ENCODE measurements at places on chromosomes 6 and 20. TPM values are rescaled to one million over a fixed set of nuclear protein-coding genes. Genes with fewer than 3 reads are reported as not detected.

DNA sequence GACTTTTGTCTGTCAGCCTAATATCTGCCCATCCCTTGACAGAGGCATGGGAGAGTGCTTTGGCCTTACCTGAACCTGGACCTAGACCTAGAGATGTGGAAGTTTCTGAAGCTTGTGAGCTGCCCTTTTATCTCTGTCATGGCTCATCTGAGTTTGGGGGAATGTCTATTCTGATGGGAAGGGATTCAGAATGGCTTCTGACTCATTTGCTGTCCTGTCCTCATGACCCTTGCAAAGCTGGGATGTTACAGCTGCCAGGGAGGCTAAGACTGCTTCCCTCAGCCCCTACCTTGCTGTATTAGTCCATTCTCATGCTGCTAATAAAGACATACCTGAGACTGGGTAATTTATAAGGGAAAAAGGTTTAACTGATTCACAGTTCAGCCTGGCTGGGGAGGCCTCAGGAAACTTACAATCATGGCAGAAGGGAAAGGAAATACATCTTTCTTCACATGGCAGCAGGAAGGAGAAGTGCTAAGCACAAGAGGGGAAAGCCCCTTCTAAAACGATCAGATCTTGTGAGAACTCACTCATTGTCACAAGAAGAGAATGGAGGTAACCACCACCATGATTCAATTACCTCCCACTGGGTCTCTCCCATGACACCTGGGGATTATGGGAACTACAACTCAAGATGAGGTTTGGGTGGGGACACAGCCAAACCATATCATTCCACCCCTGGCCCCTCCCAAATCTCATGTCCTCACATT, 252.2 kb downstream of the ERMARD start:
- no peak overlapping the region for H3K4me3 ChIP-seq
- H3K27me3 ChIP-seq: peaks cover 28% of the 10 kb centered on the region
- H3K36me3 ChIP-seq: no peaks in the 10 kb centered on the region

DNA sequence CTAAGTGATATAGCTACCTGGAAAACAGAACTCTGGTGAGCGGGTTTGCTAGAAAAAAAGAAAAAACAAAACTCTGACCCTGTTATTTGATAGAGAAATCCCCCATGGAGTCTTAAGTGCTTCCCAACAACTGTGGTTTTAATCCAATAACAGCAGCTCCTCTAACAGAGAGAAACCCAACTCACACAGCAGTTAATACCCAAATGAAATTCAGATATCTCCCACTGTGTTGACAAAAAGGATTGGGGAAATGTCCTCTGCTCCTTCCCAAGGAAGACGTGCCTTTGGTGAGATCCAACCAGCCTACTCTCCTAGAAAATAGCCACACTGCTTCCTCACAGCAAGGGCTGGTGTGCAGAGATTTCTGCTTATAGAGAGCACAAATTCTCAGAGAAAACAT, 200.4 kb upstream of the FBXL4 start:
- no peaks in the 10 kb centered on the region for H3K4me1 ChIP-seq
- no peak overlapping the region for H3K27ac ChIP-seq
- no peaks in the 10 kb centered on the region for H3K27me3 ChIP-seq
- H3K36me3 ChIP-seq: no peaks in the 10 kb centered on the region

GRCh38 chr6:21003780-21004541, 469.7 kb downstream of the CDKAL1 start:
- H3K27me3 ChIP-seq: no peaks in the 10 kb centered on the region
- H3K4me1 ChIP-seq: peaks cover 63% of the 10 kb centered on the region
- H3K4me3 ChIP-seq: no peak overlapping the region
- DNase-seq: peak; percentile 99

GRCh38 chr6:74606582-74607071, 599.2 kb downstream of the COL12A1 start:
- H3K27me3 ChIP-seq: no peaks in the 10 kb centered on the region
- no peak for DNase-seq
- no peaks in the 10 kb centered on the region for H3K4me1 ChIP-seq
- no peak overlapping the region for H3K4me3 ChIP-seq

- H3K4me1 ChIP-seq: 0 out of 2 replicates have a peak, but pooled peaks cover 7% of the 10 kb centered on the region
- peak overlapping the region; percentile 21 for H3K27ac ChIP-seq
- peaks cover 67% of the 10 kb centered on the region for H3K36me3 ChIP-seq
- H3K27me3 ChIP-seq: no peaks in the 10 kb centered on the region
Observed at GRCh38 chr20:62269378-62269777, 31.1 kb downstream of the OSBPL2 start.

DNA sequence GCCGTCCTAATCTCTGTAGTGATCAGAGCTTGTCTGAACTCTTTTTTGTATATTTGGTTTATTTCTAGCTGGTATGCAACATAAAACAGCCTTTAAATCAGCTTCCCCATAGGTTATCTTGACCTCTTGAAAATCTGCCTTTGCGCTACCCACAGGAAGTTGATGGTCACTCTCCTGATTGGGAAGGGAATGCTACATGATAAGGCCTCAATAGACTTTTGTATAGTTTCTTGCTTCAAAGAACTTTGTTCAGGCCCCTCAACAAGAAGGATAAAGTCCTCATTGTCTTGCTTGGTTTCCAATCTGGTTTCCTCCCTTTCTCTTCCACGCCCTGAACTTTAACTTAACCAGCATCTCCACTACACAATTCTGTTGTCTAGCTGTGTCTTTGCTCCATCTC, 95.4 kb upstream of the TENT5A start:
- DNase-seq: peak; percentile 80
- no peaks in the 10 kb centered on the region for H3K36me3 ChIP-seq
- no peaks in the 10 kb centered on the region for H3K27me3 ChIP-seq
- no peak overlapping the region for H3K4me3 ChIP-seq

DNA sequence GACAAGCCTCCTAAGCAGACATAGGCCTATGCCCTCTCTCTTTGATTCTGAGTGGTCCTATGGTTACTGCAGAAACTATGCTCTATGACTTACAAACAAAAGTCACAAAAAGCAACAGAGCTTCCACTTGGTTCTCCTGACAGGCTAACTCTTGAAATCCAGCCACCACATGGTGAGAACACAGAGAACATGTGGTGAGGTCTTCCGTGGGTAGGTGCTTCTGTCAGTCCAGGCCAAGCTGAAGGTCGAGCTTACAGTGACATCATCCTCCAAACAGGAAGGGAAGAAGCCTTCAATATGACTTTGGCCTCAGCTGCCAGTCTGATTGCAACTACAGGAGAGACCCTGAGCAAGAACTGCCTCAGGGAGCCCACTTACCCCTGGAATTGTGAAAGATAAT, 265.5 kb downstream of the TBX18 start:
- H3K27me3 ChIP-seq: no peaks in the 10 kb centered on the region
- H3K4me3 ChIP-seq: no peak overlapping the region
- H3K4me1 ChIP-seq: no peaks in the 10 kb centered on the region

DNA sequence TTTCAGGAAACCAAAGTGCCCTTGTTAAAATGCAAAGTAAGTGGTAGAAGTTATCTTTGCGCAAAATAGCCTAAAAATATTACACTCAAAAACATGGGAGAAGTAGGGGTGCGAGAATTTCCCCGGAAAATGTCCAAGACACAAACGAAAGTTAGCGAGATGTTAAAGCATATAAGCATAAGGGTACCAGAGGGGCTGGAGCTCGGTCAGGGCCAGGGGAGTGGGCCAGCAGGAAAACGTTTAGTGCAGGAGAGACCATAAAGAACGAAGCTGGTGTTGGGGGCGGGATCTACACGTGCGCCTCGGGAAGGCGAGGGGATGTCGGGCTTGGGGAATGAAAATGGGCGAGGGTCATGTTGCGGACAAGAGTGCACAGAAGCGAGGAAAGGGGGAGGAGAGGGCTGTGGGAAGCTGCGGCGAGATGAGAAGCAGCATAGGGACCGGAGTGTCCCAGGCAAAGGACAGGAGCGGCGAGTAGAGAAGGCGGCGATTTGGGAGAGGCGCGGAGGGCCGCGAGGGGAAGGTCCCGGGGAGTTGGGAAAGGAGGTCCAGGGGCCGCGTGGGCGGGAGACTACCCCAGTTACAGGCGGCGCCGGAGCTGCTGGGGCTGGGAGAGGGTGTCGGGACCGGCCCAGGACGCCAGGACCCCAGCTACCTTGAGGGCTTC, 600 bp downstream of the XPO5 start:
- peaks cover 31% of the 10 kb centered on the region for H3K36me3 ChIP-seq
- DNase-seq: peak; percentile 40
- peak overlapping the region; percentile 84 for H3K4me3 ChIP-seq
- peak overlapping the region; percentile 68 for H3K27ac ChIP-seq
- H3K4me1 ChIP-seq: peaks cover 34% of the 10 kb centered on the region

The MRPS18A gene
- 100 TPM for total RNA-seq

The FAXC gene
- total RNA-seq: 0.11 TPM

The LY6G6C gene
- total RNA-seq: not detected

The PGBD1 gene
- total RNA-seq: 6.9 TPM

GRCh38 chr6:90285042-90285481, 11.6 kb downstream of the BACH2 start:
- H3K27me3 ChIP-seq: peaks cover 1% of the 10 kb centered on the region
- no peaks in the 10 kb centered on the region for H3K4me1 ChIP-seq
- H3K4me3 ChIP-seq: no peak overlapping the region
- H3K36me3 ChIP-seq: no peaks in the 10 kb centered on the region

The PTCHD4 gene
- total RNA-seq: 35.7 TPM

The GHRH gene
- not detected for total RNA-seq
